ENCODE measurements at places on chromosomes 3 and 15.

- no peak for DNase-seq
Measured at GRCh38 chr3:185818267-185818875, 6.5 kb downstream of the IGF2BP2 start.

DNA sequence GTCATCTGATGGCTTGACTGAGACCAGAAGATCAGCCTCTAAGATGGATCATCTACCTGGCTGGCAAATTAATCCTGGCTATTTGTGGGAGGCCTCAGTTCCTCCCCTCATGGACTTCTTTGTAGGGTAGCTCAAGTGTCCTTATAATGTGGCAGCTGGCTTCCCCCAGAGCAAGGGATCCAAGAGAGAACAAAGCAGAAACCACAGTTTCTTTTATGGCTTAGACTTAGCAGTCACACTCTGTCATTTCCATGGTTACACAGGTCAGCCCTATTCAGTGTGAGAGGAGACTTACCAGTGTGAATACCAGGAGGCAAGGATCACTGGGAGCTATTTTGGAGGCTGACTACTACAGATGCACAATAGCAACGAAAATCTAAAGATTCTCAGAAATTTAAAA lies 15.3 kb upstream of the ARL14 start:
- no peak for DNase-seq

DNA sequence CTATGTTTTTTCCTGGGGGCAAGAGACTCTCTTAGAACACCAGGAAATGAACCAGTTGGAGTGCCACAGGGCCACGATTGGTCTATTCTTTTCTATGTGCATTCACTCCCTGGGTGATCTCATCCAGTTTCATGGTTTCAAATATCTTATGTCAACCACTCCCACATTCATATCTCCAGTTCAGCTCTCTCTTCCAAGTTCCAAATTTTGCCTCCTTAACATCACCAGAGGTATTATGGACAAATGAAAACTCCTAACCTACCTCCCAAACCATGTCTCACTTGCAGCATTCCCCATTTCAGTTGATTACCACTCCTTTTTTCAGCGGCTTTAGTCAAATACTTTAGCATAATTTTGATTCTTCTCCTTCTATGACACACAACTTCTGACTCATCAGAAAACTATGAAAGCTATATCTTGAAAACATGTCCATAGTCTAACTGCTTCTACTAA lies 203.1 kb upstream of the SEMA6D start:
- DNase-seq: no peak

DNA sequence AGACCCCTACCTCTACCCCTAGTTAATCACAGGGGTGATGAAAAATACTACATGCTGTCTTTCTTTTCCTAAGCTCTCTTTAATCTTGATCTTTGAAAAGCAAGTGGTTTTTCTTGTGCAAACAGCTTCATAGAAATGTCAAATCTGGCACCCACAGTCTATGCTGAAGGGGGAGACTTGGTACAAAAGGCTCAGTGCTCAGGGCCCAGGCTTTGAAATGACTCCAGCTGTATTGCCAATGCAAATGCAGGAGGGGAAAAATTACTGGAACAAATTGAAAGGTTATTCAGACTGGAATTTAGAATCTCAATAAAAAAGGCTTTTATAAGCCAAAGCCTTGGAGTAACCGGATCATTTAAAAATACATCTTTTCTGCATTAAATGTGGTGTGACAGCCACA lies 223.9 kb downstream of the LRTM1 start:
- DNase-seq: no peak

GRCh38 chr3:23650371-23651140 lies 155.2 kb upstream of the UBE2E1 start:
- no peak for DNase-seq

DNA sequence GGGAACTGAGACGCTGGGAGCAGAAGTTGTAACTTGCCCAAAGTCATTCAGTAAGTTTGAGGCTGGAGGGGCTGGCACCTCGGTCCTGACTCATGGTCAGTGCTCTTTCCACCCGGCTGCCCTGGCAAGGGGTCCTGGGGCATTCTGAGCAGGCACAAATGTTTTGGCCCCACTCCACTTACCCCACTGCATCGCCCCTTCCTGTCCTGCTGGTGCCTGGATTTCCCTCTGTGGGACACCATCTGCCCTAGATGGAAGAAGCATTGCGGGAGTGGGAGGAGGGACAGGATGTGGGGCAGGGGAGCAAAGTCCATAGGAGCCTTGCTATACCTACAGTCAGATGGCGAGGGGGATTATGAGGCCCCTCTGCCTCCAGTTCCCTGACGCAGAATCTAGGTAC lies 4.5 kb downstream of the CORO2B start:
- DNase-seq: no peak

GRCh38 chr15:36263666-36264065 lies 315.8 kb upstream of the CDIN1 start:
- DNase-seq: no peak

GRCh38 chr15:80549191-80549590 lies 145.0 kb downstream of the ARNT2 start:
- DNase-seq: no peak

GRCh38 chr15:72887376-72887775 lies 103.8 kb upstream of the ADPGK start:
- DNase-seq: no peak

DNA sequence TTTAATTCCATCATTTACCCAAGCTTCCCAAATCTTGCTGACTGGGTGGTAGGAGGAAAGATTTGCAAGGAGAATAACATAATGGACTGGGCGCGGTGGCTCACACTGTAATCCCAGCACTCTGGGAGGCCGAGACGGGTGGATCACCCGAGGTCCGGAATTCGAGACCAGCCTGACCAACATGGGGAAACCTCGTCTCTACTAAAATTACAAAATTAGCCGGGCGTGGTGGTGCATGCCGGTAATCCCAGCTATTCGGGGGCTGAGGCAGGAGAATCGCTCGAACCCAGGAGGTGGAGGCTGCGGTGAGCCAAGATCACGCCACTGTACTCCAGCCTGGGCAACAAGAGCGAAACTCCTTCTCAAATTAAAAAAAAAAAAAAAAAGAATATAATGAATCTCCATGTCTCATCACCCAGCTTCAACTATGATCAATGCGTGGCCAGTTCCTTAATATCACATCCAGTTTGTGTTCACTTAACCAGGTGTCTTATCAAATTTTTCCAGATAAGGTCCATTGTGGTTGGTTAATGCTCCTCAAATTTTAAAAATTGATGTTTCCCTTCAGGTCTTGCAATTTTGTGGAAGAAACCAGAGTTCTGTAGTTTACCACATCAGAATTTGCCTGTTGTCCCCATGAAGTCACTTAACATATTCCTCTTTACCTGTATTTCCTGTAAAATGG lies 1.3 kb upstream of the ABCF3 start:
- DNase-seq: no peak

GRCh38 chr15:76464247-76464646 lies 127.7 kb downstream of the ISL2 start:
- DNase-seq: no peak

- DNase-seq: no peak
Measured at GRCh38 chr3:23159929-23160328, 43.2 kb upstream of the UBE2E2 start.

GRCh38 chr15:45521596-45522327 lies 793 bp downstream of the SLC30A4 start:
- DNase-seq: no peak

- DNase-seq: no peak
Measured at GRCh38 chr3:46442576-46443530, 21.9 kb downstream of the LTF start.

DNA sequence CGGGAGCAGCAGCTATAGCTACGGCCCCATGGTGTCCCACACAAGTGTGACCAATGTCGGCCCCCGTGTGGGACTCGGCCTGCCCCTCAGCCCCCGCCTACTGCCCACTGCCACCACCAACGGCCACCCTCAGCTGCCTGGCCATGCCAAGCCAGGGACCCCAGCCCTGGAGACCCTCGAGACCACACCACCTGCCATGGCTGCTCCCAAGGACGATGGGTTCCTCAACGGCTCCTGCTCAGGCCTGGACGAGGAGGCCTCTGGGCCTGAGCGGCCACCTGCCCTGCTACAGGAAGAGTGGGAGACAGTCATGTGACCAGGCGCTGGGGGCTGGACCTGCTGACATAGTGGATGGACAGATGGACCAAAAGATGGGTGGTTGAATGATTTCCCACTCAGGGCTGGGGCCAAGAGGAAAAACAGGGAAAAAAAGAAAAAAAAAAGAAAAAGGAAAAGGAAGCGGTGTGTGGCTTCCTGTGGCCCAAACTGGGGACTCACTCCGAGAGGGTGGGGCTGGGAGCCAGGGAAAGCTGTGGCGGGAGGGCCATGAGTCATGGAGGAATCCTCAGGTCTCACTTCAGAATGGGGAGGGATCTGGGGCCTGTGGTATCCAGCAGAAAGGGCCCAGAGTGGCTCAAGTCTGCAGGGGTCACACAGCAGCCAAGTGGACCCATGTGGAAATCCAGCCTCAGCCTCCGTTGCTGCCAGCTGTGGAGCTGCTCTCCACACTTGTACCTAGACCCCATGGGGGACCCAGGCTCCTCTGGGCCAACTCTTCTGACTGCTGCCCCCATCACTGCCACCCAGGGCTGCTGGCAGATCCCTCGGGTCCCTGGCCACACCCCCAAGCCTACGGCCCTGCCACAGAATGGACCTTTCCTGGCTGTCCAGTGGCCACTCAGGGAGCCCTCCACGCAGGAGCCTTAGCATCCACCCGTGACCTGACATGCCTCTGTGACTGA lies 26.1 kb downstream of the PTH1R start:
- no peak for DNase-seq

GRCh38 chr3:53350652-53351051 lies 3.3 kb upstream of the DCP1A start:
- no peak for DNase-seq

DNA sequence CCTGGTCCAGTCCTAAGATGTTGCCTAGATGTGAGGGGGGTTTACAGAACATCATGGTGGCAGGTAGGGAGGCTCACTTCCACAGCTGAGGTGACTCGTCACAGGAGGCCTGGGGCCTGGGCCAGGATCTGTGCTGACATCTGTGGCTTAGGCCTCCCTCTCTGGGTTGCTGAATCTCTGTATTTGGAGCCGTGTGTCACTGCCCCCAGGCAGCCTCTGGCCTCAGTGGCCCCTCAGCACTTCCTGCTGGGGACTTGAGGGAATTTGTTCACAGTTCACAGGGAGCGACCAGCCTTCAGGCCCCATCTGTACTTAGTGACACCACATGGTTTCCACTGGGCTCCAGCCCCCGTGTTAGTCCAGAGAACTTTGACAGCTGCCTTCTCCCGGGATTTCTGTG lies 41.7 kb upstream of the ADAMTSL3 start:
- no peak for DNase-seq

Measured in NCI-H1436 (cell line).